ENCODE measurements at places on chromosomes 4 and X.

GRCh38 chr4:88104902-88105610, 53.4 kb downstream of the ABCG2 start:
- H3K4me3 ChIP-seq: no peak overlapping the region
- H3K27me3 ChIP-seq: no peaks in the 10 kb centered on the region
- DNase-seq: no peak
- peak overlapping the region; percentile 19 for H3K27ac ChIP-seq

- H3K36me3 ChIP-seq: no peaks in the 10 kb centered on the region
- DNase-seq: no peak
- no peaks in the 10 kb centered on the region for H3K27me3 ChIP-seq
- H3K4me1 ChIP-seq: no peaks in the 10 kb centered on the region
Measured at GRCh38 chrX:19162851-19163250, 40.6 kb upstream of the ADGRG2 start.

GRCh38 chr4:15868111-15868510, 70.4 kb downstream of the FGFBP1 start:
- no peaks in the 10 kb centered on the region for H3K4me1 ChIP-seq
- H3K27me3 ChIP-seq: no peaks in the 10 kb centered on the region
- DNase-seq: no peak
- H3K27ac ChIP-seq: no peak overlapping the region

DNA sequence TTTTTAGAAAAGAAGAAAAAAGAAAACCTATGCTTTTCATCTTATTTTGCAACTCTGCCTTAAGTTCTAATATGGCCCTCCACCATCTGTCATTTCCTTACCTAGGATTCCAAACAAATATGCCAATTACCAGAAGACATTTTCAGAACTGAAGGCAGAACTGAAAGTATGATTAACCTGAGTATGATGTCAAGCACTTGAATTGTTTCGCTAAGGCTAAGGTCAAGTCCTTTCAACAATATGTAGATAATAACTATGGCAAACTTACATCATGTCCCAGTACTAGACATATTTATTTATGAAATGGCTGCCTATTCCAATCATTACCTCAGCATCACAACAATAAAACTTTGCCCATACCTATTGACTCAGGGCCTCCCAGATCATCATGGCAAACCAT, 91.0 kb downstream of the OR13H1 start:
- no peak for DNase-seq
- peaks cover 6% of the 10 kb centered on the region for H3K27me3 ChIP-seq
- H3K4me3 ChIP-seq: no peak overlapping the region
- H3K27ac ChIP-seq: no peak overlapping the region

DNA sequence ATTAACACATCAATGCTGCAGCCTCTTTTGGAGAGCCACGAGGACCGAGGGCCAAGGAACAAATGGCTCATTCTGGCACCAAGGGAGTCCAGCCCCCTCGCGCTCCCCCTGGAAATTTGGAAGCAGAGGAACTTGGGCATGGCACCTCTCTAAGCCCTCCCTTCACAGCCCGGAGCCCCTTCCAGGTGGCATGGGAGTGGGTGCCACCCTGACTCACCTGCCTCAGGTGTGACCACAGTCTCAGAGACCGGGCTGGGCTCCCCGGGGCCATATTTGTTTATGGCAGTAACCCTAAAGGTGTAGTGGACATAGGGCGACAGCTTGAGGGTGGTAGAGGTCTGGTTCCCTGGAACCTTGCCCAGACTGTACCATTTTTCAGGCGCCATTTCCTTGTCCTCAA, 18.8 kb downstream of the L1CAM start:
- no peaks in the 10 kb centered on the region for H3K27me3 ChIP-seq
- no peaks in the 10 kb centered on the region for H3K36me3 ChIP-seq
- H3K4me3 ChIP-seq: no peak overlapping the region
- H3K4me1 ChIP-seq: no peaks in the 10 kb centered on the region
- no peak overlapping the region for H3K27ac ChIP-seq

GRCh38 chr4:79497001-79497400, 89.0 kb upstream of the GK2 start:
- H3K4me3 ChIP-seq: no peak overlapping the region
- H3K36me3 ChIP-seq: no peaks in the 10 kb centered on the region
- H3K27ac ChIP-seq: no peak overlapping the region
- H3K27me3 ChIP-seq: peaks cover 3% of the 10 kb centered on the region

DNA sequence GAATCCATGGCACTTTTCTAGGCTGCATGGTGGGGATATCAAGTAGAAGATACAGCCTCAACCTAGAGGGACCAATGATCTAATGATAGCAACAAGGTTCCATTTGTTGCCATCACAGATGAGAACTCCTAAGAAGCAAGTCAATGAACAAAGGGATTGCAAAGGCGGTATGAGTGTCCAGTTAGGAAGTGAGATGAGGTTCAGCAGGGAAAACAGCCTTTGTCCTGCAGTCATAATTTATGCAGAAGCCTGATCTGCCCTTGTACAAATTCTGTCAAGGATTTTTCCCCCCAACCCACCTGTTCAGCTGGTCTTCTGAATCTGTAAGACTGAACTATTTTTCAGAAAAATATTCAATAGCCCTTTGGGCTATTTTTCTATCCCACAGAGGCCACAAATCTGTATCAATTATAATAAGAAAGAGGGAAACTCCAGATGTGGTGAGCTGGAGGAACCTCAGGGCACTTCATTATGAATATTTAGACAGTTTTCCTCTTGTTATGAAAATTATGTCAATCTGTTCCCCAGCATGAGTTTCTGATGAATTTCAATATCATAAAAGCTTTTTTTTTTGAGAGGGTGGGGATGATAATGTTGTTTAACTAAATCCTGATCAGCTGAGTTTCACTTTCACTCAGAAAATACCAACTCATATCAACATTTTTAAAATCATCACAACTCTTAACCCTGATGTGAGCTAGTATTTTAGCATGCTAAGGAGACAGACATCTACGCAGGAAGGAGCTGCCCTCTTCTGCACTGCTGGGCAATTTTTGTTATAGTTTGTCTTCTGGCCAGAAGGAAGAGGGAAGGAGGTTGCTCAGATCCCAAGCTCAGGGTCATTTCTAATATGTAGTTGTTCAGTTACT, 127.2 kb upstream of the MAP3K15 start:
- no peak for DNase-seq
- no peaks in the 10 kb centered on the region for H3K27me3 ChIP-seq
- no peak overlapping the region for H3K4me3 ChIP-seq

- no peak overlapping the region for H3K27ac ChIP-seq
- no peaks in the 10 kb centered on the region for H3K27me3 ChIP-seq
- H3K4me1 ChIP-seq: no peaks in the 10 kb centered on the region
- H3K36me3 ChIP-seq: peaks cover 4% of the 10 kb centered on the region
- H3K4me3 ChIP-seq: no peak overlapping the region
- no peak for DNase-seq
Measured at GRCh38 chrX:136209016-136209738, 42.0 kb downstream of the MAP7D3 start.

GRCh38 chrX:13699183-13699826, 10.4 kb downstream of the RAB9A start:
- peaks cover 4% of the 10 kb centered on the region for H3K4me1 ChIP-seq
- H3K36me3 ChIP-seq: peaks cover 18% of the 10 kb centered on the region
- no peak for DNase-seq
- no peak overlapping the region for H3K27ac ChIP-seq
- H3K27me3 ChIP-seq: no peaks in the 10 kb centered on the region
- H3K4me3 ChIP-seq: no peak overlapping the region

- no peaks in the 10 kb centered on the region for H3K36me3 ChIP-seq
- H3K27ac ChIP-seq: no peak overlapping the region
- H3K27me3 ChIP-seq: no peaks in the 10 kb centered on the region
- H3K4me1 ChIP-seq: no peaks in the 10 kb centered on the region
Measured at GRCh38 chrX:40411340-40412111, 169.2 kb upstream of the ATP6AP2 start.
